Stimulated activated CD8-positive, alpha-beta memory T cell treated with anti-CD3 and anti-CD28 coated beads, Interleukin-12 subunit alpha, Interleukin-12 subunit beta, amount 100 ng/mL, for 1 hour (primary cell): ENCODE measurements at places on chromosomes 1 and 21.

DNA sequence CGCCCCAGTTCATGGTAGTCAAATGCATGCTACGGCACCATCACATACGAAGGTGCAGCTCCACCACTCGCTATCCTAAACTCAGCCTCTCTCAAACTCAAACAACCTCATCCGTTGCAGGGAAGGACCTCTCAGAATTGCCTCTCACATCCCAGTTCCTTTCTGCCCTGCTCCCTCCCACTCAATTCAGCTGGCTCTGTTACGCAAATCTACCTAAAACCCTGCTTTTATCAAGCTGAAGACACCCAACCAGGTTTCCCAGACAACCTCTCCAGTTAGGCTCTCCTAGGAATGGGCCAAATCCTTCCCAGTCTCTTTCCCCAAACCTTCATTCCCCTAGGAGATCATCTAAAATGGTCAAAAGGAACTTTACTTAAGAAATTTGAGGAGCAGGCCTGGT, 62.9 kb downstream of the CLSTN1 start:
- no peak for DNase-seq

DNA sequence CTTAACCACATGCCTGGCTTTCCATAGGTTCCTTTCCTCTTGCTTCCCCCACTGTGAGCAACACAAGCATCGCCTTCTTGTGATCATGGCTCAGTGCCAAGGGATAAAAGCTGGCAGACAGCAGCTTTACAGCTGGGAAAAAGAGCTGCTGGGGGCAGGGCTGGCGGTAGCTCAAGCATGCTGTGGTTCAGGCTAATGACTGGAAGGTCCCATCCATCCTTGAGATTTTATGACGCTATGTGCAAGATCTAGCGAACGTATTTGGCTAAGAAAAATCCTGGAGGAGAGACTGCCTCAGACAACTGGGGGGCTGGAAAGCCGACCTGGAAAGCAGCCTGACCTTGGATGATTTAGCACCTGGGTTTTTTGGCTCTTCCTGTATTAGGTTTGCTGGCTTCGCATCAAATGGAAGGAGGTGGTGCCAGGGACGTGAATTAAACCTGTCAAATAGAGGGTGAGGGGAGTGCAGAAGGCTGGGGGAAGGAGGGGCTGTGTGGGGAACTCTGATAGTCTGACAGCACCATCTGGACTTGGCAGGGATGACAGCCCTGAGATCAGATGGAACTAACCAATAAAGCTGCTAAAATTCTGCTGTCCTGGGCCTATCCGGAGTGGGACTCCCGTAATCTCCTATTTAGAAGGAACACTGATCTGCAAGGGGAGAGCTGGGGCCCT, 34.8 kb downstream of the ZMYND12 start:
- DNase-seq = no peak

DNA sequence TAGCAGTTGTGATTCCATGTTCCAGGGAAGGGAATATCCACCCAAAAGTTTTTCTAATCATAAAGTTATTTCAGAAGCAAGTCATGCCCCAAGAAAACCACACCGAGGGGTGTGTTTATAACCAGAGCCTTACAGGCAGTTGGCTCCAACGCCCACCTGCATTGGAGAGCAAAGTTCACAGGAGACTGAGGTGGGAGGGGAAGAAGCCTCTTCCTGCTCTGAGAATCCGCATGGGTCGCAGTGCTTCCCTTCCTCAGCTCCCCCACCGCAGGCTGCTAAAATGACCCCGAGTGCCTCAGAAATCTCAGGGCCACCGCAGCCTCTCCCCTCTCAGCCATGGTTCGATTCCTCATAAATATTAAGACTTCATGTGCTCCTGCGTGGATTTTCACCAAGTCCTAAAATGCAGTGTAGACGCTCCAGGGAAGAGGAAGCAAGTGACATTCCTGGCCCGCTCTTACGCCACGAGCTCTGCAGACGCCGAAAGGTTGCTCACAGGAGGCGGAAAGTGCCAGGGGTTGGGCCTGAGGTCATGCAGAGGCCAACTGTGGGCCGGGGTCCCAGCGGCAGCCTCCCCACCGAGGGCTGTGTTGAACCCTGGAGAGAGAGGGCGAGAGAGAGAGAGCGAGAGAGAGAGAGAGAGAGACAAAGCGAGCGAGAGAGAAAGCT, 13.4 kb upstream of the SPSB1 start:
- no peak for DNase-seq

GRCh38 chr1:117652421-117652820, 46.6 kb downstream of the TENT5C start:
- DNase-seq = no peak

DNA sequence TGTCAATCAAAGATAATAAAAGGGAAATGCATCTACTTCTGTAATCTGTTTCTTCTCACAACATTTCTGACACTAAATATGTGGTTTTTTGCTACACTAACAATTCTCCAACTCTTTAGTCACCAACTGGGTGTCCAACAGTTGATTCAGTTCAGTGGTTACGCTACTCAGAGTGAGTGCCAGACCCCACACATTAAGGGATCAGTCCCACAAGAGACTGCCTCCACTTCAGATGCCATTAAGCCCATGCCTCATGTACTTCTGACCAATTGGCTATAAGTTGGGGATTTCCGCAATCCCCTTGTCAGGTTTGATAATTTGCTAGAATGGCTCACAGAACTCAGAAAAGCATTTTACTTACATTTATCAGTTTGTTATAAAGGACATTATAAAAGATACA, 28.4 kb downstream of the RNF2 start:
- DNase-seq = no peak

GRCh38 chr1:159008744-159009188, 941 bp upstream of the IFI16 start:
- DNase-seq = peak; percentile 54
